ENCODE measurements at places on chromosomes 1 and 21.

- DNase-seq = no peak
Observed at GRCh38 chr1:117093091-117093534, 28.4 kb downstream of the TRIM45 start.

- no peak for DNase-seq
Observed at GRCh38 chr1:179937668-179938254, 16.8 kb upstream of the CEP350 start.

- DNase-seq = no peak
Observed at GRCh38 chr1:222843469-222844410, 28.9 kb downstream of the DISP1 start.

DNA sequence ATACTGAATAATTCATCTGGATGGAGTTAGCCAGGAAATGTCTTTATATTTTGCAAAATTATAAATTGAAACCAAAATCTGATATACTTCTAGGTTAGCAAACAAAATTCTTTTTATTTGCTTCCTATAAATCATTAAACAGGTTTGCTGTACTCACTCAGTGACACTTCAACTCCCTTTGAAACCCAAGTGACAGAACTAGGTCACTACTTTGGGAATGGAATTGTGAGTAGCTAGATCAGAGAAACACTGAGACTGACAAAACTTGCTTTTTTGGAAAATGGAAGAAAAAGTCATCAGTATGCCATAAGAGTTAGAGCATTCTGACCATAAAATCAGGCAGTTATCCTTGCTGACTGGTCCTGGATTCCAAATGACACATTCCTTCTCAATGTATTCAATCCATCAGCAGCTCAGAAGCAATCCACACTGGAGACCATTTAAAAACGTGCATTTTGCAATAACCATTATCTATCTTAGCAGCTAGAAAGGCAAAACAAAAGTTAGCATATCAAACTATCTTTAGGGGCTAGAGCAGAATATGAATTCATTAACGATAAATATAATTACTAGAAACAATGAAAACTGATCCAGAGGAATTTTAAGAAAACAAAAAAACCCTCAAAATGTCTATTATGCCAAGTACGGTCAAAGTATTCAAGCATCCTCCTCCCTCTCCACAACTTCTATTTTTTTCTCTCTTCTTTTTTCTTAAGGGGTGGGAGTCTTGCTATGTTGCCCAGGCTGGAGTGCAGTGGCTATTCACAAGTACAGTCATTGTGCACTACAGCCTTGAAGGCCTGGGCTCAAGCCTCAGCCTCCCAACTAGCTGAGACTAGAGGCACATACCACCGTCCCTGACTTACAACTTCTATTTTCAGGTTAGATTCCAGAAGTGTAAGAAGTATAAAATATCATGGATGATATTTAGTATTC, 60.1 kb downstream of the HNRNPR start:
- DNase-seq = no peak

- no peak for DNase-seq
Observed at GRCh38 chr1:116944613-116945012, 34.9 kb downstream of the PTGFRN start.

GRCh38 chr1:242128951-242129502, 130.1 kb upstream of the MAP1LC3C start:
- no peak for DNase-seq

DNA sequence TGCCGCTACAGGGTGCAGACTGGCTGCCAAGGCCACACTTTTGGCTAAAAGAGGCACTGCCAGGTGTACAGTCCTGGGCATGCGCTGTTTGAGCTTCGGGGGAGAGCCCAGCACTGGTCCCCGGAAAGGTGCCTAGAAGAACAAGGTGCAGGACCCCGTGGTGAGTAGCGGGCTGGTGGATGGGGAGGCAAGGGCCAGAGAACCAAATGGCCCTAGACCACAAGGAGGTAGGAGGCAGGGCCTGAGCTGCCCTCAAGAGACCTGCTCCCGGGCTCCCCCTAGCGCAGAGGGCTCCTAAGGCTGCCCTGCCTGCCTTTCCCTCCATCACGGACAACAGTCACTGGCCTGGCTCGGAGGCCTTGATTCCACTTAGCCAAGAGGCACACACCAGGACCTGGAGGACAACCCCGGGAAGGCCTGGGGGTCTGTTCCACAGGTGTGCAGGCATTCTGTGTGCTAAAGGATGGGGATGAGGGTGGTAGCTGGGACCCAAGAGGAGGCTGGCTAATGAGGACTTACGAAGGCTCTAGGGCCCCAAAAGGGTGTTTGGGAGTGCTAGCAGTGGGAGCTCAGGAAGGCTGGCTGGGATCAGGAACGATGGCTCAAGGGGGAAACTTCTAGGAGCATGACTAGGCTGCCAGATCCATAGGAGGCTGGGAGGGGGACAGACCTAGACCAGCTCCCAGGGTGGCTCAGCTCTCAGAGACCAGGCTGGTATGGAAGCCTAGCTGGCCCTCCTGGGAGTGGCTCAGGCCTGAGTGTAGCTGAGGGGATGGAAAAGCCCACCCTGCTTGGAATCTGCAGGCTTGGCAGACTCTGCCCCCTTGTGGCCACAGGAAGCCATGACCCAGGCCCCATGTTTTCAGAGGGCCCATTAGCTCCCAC, 742 bp downstream of the ARTN start:
- DNase-seq = no peak

DNA sequence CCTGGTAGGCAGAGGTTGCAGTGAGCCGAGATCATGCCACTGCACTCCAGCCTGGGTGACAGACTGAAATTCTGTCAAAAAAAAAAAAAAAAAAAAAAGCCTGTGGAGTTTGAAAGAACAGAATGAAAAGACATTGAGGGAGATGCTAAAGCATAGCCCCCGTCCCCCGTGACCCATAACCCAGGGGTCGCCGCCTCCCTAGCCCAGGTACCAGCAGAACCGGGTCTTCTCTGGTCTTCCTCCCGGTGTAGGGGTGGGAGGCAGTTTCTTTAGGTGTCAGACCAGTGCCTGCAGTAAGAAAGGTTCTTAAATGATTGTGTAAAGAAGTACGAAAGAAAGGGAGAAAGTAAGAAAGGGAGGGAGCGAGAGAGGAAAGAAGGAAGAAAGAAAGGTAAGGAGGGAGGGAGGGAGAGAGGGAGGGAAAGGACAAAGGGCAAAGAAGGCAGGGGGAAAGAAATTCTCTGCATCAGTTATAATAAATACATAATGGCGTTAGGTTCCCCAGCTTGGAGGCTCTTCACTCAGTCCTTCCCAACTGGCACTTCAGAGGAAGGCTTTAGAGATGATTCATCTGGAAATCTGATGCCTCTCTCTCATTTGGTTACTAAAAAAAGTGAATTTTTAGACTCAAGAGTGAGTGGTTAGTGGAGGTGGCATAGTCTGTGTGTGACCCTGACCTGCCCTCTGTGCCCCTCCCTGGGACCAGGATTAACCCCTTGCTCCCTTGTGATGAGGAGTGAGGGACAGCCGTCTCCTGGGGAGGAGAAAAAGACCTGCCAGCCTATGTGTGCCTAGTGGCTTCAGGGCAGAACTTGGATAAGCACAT, 1.1 kb downstream of the IL24 start:
- DNase-seq = no peak

- DNase-seq = no peak
Observed at GRCh38 chr21:15978215-15978738, 248.5 kb downstream of the USP25 start.

- DNase-seq = no peak
Observed at GRCh38 chr1:230839173-230839572, 29.1 kb downstream of the C1orf198 start.

DNA sequence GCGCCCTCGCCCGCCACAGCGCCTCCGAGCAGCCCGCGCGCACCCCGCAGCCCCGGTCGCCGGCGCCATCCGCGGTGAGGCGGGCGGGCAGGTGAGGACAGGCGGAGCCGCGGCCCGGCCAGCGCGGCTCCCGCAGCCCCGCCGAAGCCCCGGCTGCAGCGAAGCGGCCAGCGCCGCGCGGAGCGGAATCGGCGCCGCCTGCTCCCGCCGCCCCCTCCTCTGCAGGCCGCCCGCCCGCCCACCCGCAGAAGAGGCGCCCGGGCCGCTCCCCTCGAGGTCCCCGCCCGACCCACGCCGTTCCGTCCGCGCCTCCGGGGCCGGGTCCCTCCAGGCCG, 1.3 kb downstream of the PRDM16 start:
- no peak for DNase-seq

- DNase-seq = no peak
Observed at GRCh38 chr1:236673289-236673919, 12.9 kb upstream of the ACTN2 start.

DNA sequence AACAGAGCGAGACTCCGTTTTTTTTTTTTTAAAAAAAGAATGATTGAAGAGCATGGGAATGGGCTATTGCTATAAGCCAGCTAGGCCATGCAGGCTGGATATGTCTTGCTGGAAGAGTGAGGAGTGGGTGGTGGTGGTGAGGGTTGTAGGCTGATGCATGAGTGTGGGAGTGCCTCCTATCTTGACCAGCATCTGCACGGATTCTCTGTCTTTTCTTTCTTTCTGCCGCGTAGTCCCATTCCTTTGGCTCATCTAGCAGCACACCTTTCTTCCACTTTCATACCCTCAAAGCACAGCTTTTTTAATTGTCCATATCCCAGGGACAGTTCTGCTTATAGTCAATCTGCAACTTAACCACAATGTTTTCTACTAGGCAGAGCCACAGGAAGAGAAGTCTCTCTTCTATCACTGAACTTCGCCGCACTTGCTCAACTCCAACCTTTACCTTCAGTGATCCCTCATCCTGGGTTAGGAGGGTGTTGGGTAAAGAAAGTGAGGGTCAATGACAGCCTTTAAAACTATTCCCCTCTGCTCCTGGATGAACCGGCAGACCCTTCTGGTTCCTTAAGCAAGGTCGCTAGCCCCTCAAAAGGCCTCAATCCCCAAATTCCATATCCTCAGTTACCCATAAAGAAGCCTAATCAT, 15.2 kb downstream of the ADCY10 start:
- no peak for DNase-seq

GRCh38 chr1:229408458-229409037, 25.3 kb downstream of the ACTA1 start:
- DNase-seq = no peak

- peak; percentile 56 for DNase-seq
Observed at GRCh38 chr1:31760471-31761470, 3.4 kb downstream of the ADGRB2 start.

GRCh38 chr21:30917557-30917956, 36.2 kb upstream of the KRTAP11-1 start:
- DNase-seq = no peak

DNA sequence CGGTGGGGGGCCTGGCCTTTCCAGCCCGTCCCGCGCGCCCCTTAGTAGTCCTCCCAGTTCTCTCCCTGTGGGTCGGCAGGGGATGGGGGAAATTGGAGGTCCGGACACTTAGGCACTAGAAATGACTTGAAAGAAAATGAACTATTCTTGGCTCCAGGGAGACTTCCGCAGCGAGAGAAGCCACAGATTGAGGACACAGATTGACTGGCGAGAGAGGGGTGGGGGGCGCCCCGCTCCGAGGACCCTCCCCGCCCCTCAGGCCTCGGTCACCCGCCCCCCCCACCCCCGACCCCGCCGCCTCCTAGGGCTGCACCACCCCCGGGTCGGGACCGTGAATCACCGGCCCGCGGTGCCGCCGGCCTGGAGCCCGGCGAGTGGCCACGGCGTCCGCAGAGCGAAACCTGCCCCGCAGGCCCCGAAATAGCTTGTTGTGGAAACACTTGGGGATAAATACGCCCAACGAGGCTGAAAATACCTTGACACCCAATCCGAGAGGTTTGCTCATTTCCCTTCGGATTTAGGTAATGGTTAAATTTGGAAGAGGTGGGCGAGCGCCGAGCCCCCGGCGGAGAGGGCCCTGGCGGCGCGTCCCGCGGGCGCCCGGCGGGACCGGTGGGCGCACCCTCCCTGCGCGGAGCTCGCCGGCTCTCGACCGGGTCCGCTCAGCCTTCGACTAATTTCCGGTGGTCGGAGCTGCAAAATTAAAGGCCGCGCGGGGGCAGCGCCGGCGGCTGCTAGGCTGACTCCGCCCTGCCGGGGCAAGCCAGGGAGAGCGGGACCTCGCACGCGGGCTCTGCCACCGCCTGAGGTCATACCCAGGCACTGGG, at the start of gene GFI1:
GFI1 (minus strand) TSS at position 675 of the 827 bp plus-strand sequence. CDS start 3,438 bp downstream, outside the sequence.
- peak; percentile 23 for DNase-seq

- DNase-seq = no peak
Observed at GRCh38 chr1:243287652-243288051, 31.8 kb downstream of the SDCCAG8 start.

DNA sequence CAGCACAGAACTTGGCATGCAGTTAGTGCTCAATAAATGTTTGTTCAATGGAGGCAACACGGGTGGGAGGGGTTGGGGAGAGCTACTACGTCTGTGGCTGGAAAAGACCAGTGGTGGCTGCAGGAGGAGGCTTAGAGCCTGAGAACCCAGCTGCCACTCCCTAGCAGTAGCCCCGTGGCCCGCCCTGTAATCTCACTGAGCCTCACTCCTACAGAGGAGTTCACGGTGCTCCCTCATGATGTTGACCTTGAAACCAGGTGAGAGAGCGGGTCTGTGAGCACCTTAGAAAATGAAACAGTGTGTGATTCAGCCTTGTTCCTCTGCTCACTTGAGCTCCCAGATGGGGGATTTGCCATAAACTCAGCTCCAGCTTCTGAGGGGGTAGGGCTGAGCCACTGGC, 299.6 kb downstream of the NPHP4 start:
- DNase-seq = no peak

DNA sequence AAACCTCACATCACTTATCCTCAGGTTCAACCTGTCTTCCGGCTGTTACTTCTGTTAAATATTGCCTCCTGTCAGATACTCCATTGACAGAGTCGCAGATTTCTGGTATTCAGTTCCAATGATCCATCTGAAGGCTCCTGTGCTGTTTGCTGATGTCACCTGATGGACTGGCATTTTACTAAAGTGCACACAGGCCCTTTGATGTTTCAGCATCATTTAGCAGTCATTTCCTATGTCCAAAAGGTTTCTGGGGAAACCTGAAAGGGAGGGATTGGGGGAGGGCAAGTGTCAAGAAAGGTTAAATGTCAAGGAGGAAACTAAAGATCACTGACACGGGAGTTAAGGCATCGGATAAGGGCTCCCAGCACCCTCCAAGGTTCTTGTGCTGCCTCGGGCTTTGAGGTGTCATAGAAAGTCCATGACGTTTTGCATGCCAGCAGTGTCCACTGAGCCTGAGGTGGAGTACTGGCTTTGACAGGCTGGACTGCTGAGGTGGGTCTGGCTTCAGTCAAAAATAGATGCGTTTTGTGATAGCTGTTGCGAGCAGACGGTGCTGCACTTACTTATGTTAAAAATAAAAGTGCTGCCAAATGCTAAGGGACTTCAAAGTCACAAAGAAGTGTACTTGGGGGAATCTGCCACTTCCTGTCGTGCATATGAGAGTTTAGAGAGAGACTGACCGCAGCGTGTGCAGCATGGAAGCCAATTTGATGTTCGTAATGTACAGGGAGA, 30.8 kb downstream of the XCL2 start:
- no peak for DNase-seq

DNA sequence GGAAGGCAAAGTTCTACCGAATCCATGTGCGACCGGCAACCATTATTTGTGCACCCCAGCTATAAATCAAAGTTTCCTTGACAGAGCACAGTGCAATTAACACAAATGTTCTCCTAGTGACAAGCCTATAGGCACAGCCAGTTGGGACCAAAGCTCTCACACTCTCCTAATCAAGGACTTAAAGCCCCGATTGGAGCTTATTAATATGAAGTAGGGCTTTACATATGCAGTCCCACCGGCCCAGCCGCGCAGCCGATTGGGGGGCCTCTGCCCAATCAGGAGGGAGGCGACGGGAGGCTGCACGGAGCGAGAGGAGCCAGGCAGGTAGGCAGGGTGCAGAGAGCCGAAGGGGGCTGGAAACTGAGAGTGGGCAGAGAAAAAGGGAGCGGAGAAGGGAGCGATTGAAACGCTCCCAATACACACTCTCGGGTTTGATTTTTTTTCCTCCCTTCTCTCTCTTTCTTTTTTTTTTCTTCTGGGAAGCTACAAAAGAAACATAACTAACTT, at the start of gene ESRRG:
ESRRG (minus strand) TSS at position 156 of the 507 bp plus-strand sequence; CDS start at position 26, 130 bp downstream.
- DNase-seq = no peak

Measured in activated CD4-positive, alpha-beta T cell treated with anti-CD3 and anti-CD28 coated beads for 1 hour (primary cell).